Right atrium auricular region (tissue), 2 donors: ENCODE measurements at places on chromosomes 6 and 20. TPM values are rescaled to one million over a fixed set of nuclear protein-coding genes. Genes with fewer than 3 reads are reported as not detected.

DNA sequence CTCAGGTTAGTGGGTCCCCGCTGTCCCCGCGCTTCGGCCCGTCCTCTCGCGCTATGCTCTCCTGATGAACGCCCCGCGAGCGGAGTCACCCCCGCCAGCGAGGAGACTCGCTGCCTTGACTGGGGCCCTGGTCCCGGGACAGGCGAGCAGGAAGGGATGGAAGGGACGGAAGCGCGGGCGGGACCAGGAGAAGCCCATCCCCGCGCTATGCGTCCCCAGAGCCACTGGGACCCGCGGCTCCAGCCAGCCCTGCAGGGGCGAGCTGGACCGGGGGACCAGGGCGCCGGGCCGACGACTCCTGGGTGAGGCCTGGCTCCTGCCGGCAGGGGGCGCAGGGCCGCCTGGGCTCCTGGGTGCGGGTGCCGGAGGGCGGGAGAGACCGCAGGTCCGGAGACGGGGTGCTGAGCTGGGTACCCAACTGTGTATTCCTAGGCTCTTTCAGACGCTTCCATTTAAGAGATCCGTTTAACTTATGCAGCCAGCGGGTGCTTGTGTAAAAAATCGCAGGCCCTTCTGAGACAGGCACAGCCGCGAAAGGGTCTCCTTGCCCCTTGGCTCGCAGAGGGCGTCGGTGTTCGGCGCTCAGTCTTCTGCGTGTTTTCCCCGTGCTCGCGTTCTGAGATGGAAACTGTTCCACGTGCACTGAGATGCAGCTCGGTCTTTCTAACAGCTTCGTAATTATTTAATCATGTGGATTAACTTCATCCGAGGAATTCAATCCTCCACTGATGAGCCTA, 580 bp upstream of the SYCP2 start:
- DNase-seq, result peak; percentile 71

The LIN28B gene
- total RNA-seq, result not detected

GRCh38 chr6:109262261-109262660, 120.0 kb downstream of the CD164 start:
- DNase-seq, result no peak

DNA sequence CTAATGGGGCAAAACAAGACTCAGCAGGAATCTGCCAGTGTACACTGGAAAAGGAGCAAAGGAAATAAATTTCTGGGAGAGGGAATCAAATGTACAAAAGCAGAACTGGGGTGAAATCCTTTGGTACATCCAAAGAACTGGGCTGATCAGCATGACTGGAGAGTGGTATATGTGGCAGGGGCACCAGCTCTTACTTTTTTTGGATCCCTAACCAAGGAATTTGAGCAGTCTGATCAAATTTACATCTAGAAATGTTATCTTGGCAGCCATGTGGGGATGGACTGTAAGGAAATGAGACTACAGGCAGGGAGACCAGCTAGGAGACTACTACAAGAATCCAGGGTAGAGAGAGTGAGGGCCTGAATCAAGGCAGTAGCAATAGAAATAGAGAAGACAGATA, 1.2 kb upstream of the ZSCAN31 start:
- DNase-seq, result no peak

DNA sequence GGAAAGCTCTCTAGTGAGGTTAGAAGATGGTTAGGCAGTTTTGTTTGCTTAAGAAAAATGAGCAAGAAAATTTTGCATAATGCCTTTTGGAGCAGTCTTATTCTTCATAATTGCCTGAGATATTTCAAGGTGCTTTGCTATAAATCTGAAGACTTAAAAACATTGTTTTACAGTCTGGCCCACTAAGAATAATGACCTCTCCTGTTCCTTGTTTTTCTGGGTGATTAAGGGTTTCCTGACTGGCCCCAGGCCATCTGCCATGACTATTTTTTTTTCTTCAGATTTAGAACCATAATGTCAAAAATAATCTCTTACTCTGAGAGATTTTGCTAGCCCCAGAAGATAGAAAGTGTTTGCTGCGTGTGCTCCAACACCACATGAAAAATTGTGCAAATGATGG, 72.3 kb upstream of the CENPW start:
- DNase-seq, result no peak

GRCh38 chr20:5835871-5836270, 85.7 kb downstream of the SHLD1 start:
- no peak for DNase-seq

DNA sequence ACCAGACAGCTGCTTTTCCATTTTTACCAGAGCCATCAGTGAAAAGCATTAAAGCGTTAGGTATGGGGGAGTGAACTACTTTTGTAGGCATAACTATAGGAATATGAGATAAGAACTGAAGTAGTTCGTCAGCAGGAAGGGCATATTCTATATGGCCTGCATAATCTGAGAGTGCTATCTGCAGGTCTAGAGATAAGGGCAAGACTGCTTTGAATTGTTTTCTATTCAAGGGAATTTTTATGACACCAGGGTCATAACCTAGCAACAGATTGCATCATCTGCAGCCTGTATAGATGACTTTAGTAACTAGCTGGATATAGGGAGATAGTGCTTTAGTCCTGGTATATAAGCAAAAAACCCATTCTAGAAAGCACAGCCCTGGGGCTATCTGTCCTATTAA, 437.3 kb upstream of the HTR1E start:
- DNase-seq, result no peak

GRCh38 chr6:143605906-143606521, 71.8 kb upstream of the PHACTR2 start:
- no peak for DNase-seq

- no peak for DNase-seq
Observed at GRCh38 chr6:157531986-157532365, 151.0 kb downstream of the ZDHHC14 start.

The TRIM40 gene
- not detected for total RNA-seq

DNA sequence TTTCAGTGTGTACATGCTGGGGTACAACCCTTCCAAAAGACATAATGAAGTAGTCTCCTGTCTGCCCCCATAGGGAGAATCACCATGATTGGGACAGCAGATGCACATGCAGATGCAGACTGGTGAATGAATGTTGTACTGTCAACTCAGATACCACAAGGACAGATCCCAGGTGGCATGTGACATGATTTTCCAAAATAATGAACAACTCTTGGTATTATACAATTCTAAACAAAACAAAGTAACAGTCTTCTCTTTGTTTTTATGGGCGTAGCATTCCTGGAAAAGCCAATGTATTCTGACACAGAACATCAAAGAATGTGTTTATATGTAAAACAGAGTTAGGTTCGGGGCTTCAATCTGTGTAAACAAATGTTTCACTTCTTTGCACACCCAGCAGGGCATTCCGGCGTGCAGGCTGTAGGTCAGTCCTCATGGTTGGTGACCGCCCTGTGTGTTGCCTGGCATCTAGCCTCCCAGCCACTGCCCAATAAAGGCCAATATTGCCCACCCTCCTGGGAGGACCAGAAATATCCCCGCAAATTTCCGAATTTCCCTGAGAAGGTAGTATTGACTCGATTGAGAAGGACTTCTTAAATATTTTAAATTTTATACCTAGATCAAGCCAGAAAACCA, 127.7 kb downstream of the KLHL32 start:
- DNase-seq, result no peak

GRCh38 chr6:7615611-7616383, 25.8 kb downstream of the SNRNP48 start:
- DNase-seq, result no peak

DNA sequence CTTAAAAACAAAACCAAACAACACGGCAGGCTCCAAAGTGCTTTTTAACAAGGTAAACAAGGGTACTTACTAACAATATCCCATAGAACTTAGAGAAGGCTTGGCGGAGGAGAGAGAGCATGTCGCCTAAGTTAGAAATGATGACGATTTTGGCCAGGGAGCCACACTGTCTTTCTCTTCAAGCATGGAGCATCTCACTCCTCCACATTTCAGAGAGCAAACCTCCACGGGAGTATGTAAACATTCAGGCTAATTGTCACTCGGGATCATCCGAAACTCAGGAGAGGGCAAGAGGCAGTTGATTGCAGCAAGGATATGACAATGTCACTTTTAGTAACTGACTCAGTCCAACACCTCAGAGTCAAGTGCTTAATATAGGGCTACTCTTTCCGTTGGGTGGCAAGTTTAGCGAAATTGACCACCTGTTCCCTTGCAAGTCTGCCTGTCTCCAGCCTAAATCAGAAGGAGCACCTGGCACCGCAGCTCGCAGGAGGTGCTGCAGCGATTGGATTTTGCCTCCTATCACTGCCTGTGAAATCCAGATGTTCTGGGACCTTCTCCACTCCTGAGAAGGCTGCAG, 65.8 kb upstream of the RPS6KA2 start:
- no peak for DNase-seq

- no peak for DNase-seq
Observed at GRCh38 chr6:129105035-129105434, 222.1 kb downstream of the LAMA2 start.

DNA sequence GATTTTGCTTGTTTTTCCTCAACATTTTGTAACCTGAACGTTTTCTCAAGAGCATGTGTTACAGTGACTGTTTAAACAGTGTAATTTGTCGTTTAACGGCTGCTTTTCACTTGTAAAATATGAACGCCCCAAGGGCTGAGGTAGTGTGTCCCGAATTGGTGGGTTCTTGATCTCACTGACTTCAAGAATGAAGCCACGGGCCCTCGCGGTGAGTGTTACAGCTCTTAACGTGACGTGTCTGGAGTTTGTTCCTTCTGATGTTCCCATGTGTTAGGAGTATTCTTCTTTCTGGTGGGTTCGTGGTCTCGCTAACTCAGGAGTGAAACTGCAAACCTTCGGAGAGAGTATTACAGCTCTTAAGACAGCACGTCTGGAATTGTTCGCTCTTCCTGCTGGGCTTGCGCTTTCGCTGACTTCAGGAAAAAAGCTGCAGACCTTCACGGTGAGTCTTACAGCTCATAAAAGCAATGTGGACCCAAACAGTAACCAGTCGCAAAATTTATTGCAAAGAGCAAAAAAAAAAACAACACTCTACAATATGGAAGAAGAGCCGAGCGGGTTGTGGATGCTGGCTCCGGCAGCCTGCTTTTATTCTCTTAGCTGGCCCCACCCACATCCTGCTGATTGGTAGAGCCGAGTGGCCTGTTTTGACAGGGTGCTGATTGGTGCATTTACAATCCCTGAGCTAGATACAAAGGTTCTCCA, 25.1 kb upstream of the TRIM27 start:
- DNase-seq, result no peak

- DNase-seq, result peak; percentile 62
Observed at GRCh38 chr6:139764498-139764986, 390.1 kb upstream of the CITED2 start.

GRCh38 chr20:5751856-5752255, 1.7 kb downstream of the SHLD1 start:
- no peak for DNase-seq

The APOBEC2 gene
- total RNA-seq, result 245 TPM

- no peak for DNase-seq
Observed at GRCh38 chr6:154448448-154449096, 61.9 kb downstream of the CNKSR3 start.

The TOX2 gene
- 0.30 TPM for total RNA-seq

- DNase-seq, result no peak
Observed at GRCh38 chr6:84556541-84557335, 207.7 kb downstream of the TBX18 start.

The LAMP5 gene
- not detected for total RNA-seq

DNA sequence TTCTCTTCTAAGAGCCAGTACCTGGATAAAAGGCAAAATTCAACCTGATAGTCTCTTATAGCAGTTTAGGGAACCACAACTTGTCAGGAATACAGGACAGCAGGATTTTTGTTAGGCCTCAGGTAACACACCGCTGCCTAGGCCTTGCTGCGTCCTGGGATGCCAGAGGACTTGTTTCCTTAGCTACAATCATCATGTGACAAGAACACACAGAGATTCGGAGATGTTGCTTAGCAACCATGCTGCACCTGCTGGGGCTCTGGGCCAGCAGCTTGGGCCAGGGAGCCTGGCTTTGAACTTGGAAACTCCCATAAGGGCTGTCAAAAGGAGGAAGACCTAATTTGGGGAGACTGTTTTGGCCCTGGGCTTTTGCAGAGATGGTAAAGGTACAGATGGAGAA, 36.1 kb upstream of the CHD6 start:
- no peak for DNase-seq

DNA sequence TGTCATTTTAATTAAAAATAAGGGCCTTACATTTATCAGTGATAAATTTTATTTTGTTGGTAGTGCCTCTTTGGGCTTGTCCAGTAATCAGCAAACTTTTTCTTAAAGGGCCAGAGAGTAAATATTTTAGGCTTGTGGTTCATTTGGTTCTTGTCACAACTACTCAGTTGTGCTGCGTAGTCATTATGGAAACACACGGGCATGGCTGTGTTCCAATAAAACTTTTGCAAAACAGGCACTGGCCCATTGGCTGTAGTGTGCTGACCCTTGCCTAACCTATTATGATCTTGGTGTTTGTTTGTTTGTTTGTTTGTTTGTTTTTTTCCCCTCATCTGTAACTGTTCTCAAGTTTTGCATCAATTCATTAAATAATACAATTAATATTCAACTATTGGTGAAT, 19.4 kb downstream of the TBPL1 start:
- no peak for DNase-seq

DNA sequence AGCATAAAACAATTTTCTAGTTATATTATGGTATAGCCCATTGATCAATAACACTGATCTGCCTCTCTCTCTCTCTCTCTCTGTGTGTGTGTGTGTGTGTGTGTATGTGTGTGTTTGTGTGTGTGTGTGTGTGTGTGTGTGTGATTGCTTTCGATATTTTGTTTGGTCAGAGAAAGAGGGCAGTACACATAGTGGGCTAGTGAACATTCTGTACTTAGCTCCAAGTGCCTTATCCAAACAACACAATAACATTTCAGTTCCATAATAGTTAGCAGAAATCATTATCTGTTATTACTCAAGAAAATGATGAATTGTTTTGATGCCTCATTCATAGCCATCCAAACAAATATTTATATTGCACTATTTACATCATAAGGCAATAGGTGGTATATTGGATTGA, 979.1 kb upstream of the CITED2 start:
- DNase-seq, result no peak

The SCUBE3 gene
- total RNA-seq, result 0.59 TPM

The CST7 gene
- 3.2 TPM for total RNA-seq

The PGC gene
- not detected for total RNA-seq

The UBR2 gene
- 18.6 TPM for total RNA-seq

GRCh38 chr6:107144666-107145065, 29.4 kb upstream of the BEND3 start:
- DNase-seq, result no peak
